ENCODE measurements at places on chromosomes 7 and 10.
A peak's percentile ranks its signal among the peaks of the same experiment; 100 is the strongest.

DNA sequence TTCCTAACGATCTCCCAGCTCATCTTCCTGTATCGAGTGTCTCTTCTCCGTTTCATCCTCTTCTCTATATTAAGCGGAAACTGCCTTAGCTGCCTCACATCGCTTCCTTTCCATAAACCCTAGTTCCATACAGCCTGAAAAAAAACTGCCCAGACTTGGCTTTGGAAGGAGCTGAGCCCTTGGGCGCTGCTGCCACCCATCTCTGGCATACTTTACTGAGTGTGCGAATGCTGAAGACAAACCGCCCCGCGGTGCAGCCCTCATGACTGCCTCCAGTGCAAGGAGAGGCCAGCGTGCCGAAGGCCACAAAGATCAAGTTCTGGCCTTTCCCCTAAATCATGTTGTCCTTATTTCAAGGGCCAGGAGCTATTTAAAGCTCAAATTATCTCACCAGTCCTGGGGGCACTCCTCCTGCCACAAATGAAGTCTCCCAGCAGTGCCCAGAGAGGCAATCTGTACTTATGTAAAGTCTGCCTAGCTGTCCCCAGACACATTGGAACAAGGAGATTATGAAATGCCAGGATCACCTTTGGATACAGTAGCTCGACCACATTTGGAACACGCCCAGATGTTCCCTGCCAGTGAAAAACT, 25.2 kb downstream of the YWHAG start:
- peak; percentile 88 for DNase-seq

DNA sequence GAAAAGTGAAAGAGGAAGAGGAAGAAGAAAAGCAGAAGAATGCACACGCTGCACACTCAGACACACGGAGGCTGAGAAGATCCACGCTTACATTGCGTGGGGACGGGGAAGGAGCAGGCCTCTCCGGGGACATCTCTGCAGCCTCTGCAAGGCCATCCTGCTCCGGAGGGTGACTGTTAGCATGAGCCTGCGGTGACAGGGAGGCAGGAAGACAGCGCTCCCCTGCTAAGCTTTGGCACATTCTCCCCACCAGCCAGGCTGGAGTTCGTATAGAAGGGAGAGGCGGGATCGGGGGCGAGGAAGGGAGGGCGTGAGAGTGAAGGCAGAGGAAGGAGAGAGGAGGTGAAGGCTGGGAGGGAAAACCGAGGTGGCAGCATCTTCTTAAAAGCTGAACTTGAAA, 366.0 kb upstream of the SHH start:
- DNase-seq, result no peak

DNA sequence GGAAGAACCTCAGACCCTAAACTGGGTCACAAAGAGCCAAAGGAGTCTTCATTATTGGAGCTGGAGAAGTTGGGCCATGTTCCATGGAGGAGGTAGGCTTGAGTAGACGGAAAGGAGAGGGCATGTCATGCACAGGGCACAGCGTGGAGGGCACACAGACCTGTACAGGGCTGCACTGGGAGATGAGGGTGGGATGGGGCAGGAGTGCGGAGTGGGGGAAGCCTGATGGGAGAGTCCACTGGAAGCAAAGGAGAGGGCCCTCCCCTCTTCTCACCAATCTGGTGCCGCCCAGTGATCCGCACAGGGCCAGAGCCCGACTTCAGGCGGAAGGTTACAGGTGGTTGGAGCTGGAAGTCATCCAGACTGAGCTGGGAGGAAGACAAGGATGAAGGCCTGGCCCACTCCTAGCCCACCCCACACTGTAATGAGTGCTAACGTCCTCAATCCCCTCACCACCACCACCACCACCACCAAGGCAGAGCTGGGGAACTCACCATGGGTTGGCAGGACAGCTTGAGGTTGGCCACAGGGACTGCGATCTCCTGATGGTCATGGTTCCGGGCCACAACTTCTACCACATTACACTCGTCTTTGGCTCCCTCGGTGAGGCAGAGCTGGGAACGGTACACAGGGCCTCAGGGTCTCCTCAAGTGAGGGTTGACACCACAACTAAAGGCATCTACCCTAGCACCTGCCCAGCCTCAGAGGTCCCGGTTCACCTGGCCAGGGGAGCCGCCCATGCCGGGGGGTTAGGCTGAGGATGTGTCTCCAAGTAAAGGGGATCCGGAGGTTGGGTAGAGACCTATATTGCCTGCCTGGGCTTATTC, 1.0 kb downstream of the NPM3 start:
- DNase-seq, result no peak

DNA sequence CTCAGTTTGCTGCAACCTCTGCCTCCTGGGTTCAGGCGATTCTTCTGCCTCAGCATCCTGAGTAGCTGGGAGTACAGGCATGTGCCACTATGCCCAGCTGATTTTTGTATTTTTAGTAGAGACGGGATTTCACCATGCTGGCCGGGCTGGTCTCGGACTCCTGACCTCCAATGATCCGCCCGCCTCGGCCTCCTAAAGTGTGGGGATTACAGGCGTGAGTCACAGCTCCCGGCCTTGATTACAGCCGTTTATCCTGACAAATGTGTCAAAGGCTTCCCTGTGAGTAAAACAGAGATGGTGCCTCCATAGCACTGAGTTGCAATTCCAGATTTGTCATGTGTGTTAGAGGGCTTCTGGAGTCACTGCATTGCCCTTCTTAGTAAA, 273.7 kb downstream of the CCDC3 start:
- no peak for DNase-seq

DNA sequence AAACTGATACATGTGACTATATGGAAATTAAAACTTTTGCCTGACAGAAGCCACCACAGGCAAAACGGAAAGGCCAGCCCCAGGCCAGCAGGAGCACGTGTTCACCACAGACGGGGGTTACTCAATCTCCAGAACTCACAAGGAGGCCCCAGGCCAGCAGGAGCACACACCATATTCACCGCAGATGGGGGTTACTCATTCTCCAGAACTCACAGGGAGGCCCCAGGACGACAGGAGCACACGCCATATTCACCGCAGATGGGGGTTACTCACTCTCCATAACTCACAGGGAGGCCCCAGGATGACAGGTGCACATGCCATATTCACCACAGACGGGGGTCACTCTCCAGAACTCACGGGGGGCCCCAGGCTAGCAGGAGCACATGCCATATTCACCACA, 61.5 kb downstream of the NKX6-2 start:
- no peak for DNase-seq

- no peak for DNase-seq
Observed at GRCh38 chr10:121281576-121281975, 316.7 kb downstream of the FGFR2 start.

DNA sequence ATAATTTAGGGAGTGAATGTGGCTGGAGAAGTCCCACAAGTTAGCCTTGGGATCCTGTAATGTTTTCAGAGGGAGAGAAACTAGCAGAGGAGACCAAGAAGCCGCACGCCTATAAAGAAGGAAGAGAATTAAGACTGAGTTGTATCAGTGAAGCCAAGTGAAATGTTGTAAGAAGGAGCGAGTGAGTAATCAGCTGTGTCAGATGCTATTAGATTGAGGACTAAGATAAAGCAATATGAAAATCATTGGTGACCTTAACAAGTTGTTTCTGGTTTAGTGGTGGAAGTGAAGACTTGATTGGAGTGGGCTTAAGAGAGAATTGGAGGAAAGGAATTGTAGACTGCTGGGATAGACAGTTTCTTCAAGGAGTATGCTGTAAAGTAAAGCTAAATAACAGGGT, 8.8 kb downstream of the CCSER2 start:
- no peak for DNase-seq

- no peak for DNase-seq
Observed at GRCh38 chr10:18860631-18861240, 187.9 kb upstream of the MALRD1 start.

- DNase-seq, result no peak
Observed at GRCh38 chr7:70925411-70926115, 206.4 kb upstream of the GALNT17 start.

- no peak for DNase-seq
Observed at GRCh38 chr7:134920026-134920753, 66.1 kb upstream of the AGBL3 start.

DNA sequence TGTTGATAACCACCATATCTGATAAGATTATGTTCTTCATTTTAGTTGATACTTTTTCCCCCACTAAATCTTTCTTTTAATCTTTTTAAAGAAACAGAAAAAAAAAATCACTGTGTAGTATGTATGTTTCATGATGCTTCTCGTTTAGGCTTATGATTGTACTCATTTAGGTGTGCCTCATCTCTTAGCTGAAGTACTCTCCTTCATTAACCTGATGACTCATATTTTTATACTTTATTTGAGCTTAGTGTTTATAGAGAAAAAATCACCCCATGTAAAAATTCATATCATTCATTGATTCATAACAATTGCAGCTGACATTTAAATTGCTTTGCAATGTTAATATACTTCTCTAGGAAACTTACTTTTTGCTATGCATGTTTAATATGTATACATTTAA, 158.9 kb downstream of the MLLT10 start:
- DNase-seq, result no peak

GRCh38 chr7:107353701-107354100, 116.2 kb upstream of the GPR22 start:
- no peak for DNase-seq

DNA sequence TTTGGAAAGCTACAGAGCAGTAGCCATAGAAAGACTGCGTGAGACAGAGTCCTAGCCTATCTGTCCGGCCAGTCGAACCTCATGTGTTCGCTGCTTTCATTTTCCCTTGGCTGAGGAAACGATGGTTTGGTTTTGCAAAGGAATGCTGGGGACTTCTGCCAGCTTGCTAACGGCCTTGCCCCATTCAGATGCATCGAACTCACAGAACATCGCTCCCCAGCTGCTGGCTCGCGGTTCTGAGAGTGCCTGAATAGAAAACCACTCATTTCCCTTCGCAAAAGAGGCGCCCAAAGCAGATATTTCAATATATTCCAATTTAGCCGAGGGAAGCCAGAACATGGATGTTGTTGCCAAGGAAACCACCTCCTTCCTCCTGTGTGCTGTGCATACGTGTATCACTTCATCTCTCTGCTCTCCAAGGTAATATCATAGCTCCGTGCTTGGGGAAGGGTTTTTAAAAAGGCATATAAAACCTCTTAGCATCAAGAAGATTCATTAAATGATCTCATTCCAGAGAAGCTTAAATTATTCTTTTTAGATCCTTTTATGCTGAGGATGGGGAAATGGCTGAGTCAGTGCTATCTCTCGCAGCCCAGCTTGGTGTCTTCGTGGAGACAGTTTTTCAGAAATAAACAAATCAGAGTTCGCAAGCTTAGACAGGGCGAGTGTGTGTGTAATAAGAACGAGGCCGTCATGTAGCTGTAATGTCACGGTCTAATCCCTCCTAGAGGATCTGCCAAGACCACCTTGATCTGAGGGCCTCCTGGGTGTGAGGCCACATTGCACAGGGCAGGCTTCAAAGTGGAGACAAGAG, 215.2 kb downstream of the RPS24 start:
- no peak for DNase-seq

DNA sequence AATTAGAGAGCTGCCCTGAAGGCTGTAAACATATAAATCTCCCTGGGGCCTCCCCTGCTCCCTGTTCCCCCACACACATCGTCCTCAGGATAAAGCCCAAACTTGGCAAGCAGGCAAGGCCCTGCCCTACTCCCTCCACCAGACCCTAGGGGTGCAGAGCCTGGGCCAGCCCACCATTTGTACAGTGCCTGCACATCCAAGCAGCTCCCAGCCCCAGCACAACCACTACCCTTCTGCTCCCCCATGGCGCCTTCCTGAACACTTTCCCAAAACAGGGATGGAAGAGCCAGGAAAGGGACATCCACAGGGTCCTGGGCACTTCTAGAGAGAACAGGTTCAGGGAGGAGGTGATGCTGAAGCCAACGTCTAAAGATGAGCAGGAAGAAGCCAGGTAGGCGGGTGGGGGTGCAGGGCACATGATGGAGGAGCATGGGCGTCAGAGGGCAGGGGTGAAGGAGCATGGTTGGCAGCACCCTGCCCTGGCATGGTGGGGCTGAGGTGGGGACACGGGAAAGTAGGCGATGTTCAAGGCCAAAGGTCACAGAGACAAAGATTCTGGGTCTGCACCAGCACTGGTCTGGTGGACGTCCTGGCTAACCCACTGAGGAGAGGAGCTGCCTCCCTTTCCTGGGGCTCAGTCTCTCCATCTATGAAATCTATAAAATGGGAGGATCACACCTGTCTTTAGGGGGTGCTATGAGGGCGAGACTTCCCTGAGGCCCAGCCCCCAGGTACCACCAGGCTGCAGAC, 140.6 kb downstream of the ARHGAP22 start:
- no peak for DNase-seq

- DNase-seq, result no peak
Observed at GRCh38 chr10:22685926-22686325, 28.5 kb downstream of the PIP4K2A start.

- DNase-seq, result no peak
Observed at GRCh38 chr10:4083509-4084003, 298.5 kb upstream of the KLF6 start.

- peak; percentile 91 for DNase-seq
Observed at GRCh38 chr10:4661511-4662255, 164.3 kb upstream of the AKR1E2 start.

DNA sequence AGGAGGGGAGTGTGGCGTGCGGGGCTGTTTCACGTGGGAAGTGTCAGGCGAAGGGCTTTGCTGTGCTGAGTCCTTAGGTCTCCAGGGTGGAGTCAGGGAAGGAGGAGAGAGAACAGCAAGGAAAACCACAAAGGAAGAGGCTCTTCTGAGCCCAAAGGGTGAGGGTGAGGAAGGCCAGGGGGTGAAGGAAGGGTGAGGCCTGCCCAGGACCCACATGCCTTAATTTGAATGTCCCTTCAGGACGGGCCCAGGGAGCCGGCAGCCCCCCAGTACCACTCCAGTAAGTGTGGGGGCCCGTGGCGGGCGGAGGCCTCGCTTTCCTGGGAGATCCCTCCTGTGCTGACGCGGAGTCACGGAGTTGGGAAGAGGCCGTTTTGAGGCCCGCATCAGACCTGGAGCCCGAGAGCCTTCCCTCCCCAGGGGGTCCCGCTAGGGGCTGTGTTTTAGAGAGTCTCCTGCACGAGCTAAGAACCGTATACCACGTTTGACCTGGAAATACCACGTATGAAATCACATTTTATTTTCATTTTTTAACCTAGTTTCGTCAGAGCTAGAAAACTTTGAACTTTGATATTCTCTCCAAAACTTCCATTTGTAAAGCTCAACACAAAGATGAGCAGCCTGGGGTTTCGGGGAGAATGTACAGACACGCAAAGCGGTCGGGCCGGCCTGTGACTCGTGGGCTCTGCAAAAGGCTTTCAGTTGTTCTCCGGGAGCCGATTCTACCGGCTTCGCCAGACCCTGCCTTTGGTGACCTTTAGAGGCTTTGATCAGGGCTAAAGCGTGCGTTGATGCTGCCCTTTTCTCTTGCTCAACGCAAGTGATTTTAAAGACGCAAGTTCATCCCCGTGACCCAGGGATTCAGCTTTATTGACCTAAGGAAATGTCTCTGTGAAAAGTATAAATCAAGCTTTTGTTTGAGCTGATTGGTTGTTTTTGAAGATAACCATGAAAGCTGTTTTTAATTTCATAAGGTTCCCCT, 23.6 kb upstream of the TTYH3 start:
- no peak for DNase-seq

- DNase-seq, result no peak
Observed at GRCh38 chr7:26556061-26556881, 264.6 kb downstream of the SNX10 start.

- no peak for DNase-seq
Observed at GRCh38 chr7:151115836-151116418, 29.7 kb downstream of the AGAP3 start.

GRCh38 chr10:124708922-124709520, 35.2 kb downstream of the FAM53B start:
- no peak for DNase-seq

- no peak for DNase-seq
Observed at GRCh38 chr10:92110039-92110794, 180.7 kb downstream of the CPEB3 start.

Data from left ventricle myocardium superior (tissue), 1 donor.